Posterior cingulate gyrus (tissue), 11 donors: ENCODE measurements at places on chromosomes 4 and X.

DNA sequence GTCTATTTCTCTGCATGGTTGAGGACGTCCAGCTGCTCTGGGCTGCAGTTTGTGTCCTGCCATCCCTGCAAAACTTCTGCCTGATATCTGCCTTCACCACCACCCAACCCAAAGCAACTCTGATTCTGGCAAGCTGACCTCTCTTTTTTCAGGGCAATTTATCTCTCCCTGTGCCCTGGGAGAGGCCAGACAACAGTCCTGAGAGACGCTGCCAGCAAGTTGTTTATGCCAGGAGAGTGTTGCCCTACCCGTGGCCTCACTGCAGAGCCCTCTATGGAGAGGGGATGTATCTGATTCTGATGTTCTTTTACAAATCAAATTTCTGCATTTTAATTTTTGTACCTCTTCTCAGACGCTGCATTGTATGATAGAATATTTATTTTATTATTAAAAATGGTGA is 36.6 kb upstream of the BRWD3 start:
- no peak for DNase-seq

DNA sequence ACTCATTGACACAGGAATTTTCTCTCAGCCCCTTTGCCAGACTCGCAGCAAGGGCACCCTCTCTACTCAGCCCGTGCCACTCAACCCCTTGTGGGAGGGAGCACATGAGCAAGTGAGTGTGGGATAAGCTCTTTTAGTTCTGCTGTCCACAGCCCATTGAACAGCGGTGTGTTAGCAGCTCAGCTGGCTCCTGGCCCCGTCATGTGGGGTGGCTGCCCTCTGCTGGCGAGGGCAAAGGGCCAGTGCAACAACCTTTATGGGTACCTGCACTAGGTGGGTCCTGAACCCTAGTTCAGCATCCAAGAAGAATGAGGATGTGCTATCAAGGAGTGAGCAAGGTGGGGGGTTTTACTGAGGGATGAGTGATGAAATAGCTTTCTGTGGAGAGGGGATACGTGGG is 85.0 kb upstream of the ZNF81 start:
- DNase-seq, result no peak

DNA sequence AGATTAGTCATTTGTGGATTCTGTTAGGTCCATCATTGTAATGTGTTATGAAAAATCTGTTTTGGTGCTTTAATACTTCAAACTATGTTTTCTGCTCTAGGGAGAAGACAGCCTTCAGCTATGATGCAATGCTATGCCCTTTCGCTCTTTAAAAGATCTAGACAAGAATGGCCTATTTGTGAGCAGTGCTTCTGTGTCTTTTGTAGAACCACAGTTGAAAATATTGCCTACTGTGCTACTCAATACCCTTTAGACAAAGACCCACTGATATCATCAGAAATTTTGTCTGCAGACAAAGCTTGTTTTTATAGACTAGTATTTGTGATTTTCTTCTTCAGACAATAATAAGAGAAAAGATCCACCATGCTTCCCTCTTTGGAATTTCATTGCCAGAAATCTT is 44.6 kb upstream of the SLITRK2 start:
- no peak for DNase-seq

DNA sequence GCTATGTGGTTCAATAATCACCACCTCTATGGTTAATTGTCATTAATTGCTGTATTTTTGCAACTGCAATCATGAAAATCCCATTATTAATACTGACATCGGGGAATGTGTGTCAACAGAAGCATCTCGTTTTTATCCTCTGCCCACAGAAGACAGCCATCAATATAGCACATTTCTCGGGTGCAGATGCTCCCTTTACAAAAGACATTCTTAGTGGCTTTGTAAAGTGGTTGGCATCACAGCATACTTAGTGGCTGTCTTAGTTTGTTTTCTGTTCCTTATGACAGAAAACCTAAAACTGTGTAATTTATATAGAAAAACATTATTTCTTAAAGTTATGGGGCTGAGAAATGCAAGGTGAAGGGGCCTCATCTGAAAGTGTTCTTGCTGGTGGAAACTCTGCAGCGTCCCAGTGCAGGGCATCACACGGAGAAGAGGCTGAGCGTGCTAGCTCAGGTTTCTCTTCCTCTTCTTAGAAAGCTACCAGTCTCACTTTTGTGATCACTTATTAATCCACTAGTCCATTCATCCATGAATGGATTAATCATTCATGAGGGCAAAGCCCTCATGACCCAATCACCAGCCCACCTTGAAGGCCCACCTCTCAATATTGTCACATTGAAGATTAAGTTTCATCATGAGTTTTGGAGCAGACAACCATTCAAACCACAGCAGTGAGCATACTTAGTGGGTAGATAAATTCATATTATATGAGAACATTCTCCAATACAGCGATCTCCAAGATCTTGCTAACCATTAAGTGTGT is 1067.7 kb upstream of the PABPC4L start:
- DNase-seq, result no peak

GRCh38 chr4:35189988-35190613 is 1054.2 kb downstream of the ARAP2 start:
- DNase-seq, result no peak
